ENCODE measurements at places on chromosomes 2 and 18.

- DNase-seq, result no peak
Observed at GRCh38 chr2:24870891-24871705, 48.9 kb downstream of the ADCY3 start.

DNA sequence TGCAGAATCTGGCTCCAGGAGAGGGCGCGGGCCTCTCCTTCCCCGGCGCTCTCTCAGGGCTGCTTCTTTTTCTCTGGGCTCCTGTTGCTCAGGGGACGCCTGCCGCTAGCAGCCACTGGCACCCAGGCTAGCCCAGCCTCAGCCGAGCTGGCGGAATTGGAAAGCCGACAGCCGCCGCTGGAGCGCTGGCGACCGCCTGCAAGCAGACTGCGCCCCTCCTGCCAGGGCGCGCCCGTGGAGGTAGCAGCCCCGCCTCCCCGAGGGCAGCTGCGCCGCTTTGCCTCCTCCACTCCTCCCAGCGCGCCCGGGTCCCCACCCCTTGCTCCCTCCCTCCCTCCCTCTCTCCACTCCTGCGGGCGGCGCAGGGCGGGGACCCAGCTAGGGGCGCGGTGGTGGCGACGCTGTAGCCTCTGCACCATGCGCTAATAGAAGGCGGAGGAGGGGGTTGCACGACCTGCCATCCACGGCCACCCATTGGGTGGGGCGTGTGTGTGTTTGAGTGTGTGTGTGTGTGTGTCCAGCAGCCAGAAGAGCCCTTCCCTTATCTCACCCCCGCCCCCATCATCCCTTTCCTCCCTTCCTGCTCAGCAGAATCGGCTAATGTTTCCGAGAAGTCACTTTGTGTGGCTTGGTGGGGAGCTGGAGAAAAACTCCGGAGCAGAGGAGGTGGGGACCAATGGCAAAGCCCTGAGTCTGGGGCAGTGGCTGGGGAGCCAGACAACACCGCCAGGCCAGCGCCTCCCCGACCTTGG lies at the start of gene SCN9A:
Gene SCN9A, minus strand, starts transcription at position 209 of the 752 bp plus-strand sequence. CDS start 64,188 bp downstream, outside the sequence.
- DNase-seq, result peak; percentile 78

GRCh38 chr18:45738660-45739059 lies 14.7 kb downstream of the SLC14A1 start:
- no peak for DNase-seq

- no peak for DNase-seq
Observed at GRCh38 chr2:66772618-66773017, 337.7 kb downstream of the MEIS1 start.

- no peak for DNase-seq
Observed at GRCh38 chr2:95272781-95273180, 1.5 kb upstream of the PROM2 start.

DNA sequence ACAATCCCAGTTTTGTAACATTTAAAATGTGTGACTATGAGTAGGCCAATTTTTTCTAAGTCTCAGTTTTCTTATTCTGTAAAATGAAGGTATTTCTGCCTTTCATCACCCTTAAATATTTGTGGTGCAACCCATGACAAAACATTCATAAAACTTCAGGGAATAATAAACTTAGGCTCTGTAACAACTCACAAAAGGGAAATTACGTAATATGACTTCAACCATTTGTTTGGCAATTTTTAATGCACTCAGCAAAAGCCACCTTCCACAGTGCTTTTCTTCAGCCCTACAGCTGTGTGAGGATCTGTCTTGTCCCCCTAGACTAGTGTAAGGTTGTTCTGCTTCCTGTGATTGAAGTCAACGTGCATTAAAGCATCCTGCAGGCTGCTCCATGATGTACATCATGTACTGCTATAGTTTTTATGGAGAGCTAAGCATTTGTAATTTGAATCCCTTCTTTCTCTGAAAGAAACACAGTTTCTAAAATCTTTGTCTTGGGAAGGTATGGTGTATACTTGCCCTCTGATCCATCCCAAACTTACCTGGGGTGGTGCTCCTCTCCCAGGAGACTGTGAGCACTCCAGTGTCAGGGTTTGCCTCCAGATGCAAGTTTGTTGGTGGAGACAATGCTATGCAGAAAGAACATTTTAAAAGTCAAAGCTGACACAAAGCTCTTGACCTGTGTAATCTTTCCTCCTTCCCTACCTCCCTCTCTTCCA lies 39.1 kb downstream of the FN1 start:
- DNase-seq, result no peak

- no peak for DNase-seq
Observed at GRCh38 chr18:56565551-56566345, 72.6 kb downstream of the TXNL1 start.

DNA sequence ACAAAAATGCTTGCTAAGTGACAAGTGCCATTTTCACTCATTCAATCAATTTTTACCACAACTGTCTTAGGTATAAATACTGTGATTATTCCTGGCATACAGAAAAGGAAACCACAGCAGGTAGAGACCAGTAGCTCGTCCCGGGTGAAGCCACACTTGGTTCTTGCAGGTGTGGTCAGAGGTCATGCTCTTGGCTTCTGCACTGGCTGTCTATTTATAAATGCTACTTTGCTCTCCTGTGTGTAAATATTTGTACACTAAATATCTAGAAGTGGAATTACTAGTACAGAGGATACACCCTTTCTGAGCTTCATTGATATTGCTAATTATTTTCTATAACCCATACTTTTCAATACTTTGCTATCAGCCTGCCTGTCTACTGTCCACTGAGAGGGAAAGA lies 284.6 kb downstream of the MYT1L start:
- DNase-seq, result no peak

DNA sequence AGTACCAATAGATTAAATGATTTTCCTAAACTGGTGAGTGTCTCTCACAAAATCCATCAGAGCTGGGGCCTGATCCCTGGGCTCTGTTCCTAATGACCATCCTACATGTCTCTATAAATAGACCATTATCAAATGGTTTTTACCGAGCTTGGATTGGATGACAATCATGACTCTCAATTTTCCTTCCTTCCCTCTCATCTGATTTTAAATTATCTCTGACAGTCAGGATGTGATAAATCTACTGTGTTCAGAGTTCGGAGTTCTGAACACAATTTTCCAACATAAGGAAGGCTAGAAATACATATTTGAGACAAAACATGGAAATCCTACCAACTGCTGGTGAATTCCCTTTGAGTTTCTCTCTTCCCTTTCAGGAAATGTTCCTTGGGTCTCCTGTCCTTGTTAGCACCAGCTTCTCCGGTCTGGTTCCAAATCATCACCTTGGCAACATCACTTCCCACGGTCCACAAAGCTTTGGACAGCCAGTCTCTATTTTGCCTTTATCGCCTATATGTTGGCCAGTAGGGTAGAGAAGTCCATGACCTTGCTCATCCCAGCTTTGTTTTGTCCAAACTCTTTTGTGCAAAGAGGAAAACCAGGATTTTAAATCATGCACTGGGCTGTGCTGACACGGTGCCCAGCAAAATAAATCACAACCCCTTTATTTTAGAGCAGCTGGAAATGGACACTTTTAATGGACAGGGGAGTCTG lies 139.6 kb upstream of the ITGA6 start:
- no peak for DNase-seq

- no peak for DNase-seq
Observed at GRCh38 chr2:156380117-156380645, 47.7 kb upstream of the NR4A2 start.

GRCh38 chr2:201108341-201108740 lies 7.6 kb upstream of the CFLAR start:
- no peak for DNase-seq

DNA sequence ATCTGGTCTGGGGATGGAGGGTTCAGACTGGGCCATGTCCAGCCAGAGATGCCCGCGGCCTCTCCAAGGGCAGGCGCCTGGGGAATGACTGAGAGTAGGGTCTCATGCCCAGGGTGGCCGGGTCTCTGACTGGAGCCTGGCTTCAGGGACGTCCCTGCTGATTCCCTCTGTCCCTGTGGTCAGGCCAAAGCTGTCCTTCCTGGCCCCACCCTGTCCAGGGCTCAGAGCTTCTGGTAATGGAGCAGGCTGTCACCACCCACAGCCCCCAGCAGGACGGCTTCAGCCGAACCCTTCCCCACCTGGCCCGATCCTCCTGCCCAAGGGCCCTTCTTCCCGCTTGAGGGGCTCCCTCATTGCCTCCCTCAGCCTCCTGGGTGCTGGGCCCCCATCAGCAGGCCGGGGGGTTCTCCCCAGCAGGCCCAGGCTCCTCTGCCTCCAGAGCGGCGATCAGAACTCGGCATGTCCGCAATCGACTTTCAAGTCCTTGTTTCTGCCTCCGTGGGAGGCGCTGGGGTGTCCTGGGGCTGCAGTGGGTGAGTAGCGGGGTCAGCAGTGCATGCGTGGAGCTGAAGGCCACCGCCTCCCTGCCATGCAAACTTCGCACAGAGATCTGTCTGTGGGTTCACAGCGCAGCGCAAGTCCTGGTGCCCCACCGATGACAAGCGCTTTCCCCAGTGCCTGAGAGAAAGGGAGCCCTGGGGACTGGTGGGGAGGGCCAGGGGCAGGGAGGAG lies 18.3 kb downstream of the RAMP1 start:
- no peak for DNase-seq

DNA sequence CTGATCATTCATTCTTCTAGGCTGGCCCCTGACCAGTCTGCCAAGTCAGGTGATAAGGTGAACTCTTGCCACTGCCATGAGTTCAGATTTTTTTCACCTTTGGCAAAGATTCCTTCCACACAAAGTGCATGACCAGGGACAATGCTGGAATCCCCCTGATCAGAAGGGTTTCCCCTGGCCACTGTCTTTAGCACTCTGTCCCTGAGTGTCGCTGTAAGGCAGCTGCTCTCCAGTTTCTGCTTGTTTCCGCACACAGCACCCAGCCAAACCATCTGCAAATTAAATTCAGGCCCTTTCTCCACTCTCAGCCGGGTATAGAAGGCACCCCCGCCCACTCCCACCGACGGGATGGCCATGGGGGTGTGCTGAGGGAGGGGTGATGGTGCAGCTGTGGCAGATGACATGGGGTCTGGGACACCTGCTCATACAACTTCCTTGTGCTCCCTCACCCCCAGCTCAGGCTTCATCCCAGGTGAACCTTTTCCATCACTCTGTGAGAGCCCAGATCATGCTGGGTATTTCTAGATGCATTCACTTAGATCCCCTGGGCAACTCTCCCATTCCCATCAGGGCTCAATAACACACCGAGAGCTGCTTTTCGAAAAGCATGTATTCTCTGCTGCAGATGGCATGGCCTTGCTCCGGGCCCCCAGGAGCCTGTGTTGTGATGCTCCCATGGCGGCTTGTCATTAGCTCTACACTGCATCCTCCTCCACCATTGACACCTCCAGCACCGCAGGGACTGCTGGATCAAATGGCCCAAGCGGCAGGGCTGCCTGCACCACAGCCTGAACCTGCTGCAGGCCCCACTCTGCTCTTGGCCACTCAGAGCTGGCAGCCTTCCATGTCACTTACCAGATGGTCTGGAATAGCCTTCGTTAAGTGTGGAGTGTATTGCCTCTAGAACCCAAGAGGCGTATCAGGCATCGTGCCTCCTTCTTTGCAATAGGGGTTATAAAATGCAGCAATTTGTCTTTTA lies 52.3 kb upstream of the ROCK2 start:
- DNase-seq, result no peak

- no peak for DNase-seq
Observed at GRCh38 chr2:74226648-74227213, 28.3 kb downstream of the MTHFD2 start.

- DNase-seq, result no peak
Observed at GRCh38 chr2:231321556-231322334, 73.8 kb upstream of the B3GNT7 start.

DNA sequence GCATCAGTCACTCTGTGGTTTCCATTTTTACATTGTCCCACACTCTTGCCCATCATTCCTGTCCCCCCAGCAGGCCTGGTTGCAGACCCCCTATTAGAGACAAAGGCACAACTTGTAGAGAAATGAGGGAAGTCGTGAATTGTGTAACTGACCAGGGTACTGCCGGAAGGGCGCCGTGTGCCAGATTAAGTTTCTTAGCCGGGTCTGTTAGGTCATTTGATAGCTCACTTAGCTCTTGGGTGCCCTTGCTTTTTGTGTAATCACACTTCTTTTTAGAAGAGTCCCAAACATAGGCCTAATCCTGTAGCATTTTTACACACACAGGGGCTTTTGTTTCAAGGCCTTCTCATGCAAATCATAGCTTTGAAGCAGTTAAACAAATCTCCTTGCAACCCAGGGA lies 87.2 kb downstream of the CTAGE1 start:
- DNase-seq, result no peak

GRCh38 chr2:75928093-75928492 lies 217.4 kb upstream of the GCFC2 start:
- DNase-seq, result no peak

GRCh38 chr2:120465012-120465700 lies 119.2 kb downstream of the INHBB start:
- no peak for DNase-seq

DNA sequence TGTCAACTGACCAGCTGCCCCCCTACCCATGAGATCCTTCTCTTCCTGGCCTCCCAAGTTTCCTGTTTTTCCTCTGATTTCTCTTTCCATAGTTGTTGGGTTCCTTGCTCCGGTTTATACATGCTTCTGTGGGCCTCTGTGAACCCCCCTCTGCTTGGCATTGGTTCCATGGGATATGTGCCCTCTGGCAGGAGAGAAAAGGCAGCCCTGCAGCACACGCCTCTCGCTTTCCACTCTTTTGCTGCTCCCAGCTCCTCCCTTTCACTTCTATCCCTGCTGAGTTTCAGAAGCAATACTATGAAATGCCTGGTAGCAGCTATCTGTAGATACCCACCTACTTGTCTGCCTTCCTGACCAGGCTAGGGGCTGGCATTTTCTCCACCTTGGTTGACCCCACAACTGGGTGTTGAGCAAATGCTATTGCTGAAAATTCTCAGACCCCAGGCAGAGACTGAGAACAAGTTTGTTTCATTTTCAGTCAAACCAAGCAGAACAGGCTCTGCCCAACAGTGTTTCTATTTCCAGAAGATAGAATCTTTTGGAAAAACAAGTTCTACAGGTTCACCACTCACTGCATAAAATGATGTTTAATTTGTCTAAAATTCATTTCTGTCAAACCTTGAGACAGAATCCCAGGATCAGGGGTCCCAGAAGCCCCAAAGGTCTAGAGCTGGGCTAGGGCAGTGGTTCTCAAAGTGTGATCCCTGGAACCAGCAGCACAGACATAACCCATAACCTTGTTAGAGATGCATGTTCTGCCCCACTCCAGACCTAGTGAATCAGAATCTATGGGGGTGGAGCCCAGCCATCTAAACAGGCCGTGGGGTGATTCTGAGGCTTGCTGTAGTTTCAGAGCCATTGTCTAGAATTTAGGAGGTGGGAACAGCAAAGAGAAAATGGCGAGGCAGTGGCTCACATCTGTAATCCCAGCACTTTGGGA lies 13.4 kb downstream of the CAPG start:
- no peak for DNase-seq

DNA sequence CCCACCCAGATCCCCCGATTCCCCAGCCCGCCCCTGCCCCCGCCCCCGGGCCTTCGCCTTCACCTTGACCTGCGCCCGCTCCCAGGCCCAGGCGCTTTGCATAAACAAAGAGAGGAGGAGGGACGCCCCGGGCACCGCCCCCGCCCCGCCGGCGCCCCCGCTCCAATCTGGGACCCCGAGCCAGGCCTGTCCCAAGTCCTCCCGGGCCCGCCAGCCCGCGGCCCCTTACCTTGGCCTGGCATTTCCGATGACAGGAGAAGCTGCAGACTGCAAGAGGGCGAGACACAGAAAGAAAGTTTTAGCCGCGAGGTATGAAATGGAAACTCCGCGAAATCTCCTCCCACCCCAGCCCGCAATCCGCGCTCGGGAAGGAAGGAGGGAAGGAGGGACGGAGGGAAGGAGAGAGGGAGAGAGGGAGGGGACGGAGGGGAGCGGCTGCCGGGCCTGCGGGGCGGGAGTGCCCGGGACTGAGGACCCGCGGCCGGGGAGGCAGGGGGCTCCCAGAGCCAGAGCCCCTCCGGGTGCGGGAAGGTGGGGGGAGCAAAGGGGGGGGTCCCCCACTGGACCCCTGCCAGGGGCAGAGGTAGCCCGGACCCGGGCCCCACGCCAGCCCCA lies 24.2 kb downstream of the TNS1 start:
- DNase-seq, result no peak

Data from NT2/D1 (cell line).